ENCODE measurements at places on chromosomes 16 and 17. TPM values are rescaled to one million over a fixed set of nuclear protein-coding genes. Genes with fewer than 3 reads are reported as not detected.

- DNase-seq: peak; percentile 49
Measured at GRCh38 chr17:82838386-82839063, 1.3 kb downstream of the ZNF750 start.

Gene PNMT
- 3.9 TPM for total RNA-seq

Gene SMIM36
- total RNA-seq: not detected

DNA sequence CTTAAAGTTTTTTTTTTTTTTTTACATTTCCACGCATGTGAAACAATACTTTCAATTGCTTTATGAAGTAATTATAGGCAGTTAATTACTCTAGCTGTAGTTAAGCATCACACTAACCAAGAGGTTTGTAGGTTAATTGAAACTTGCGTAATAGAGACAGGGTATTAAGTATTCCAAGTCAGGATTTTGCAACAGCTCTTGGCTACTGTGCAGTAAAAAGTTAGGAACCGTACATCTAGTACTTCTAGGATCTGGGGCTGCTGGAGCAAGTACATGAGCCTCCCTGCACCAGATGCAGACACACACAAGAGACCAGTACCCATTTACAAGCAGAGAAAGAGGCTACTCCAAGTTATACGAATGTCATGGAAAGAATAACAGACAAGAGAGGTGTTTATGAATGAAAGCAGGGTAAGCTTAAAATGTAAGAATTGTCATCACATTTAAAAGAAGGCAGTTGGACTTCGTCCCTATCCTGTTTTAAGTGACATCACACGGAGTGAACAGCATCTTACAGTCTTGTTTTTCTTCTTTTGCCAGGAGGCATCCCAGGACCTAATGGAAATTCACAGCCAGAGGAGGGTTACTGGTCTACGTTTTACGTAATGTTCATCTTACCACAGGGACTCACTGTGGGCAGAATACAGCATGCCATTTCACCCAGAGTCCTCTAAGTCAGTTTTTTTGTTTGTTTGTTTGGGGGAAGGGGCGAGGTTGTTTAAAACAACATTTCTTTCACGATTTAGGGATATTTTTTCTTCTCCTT lies 379.6 kb upstream of the PSMD7 start:
- DNase-seq: no peak

Gene WNT3
- total RNA-seq: 1.9 TPM

Gene GJD3
- 1.0 TPM for total RNA-seq

- no peak for DNase-seq
Measured at GRCh38 chr17:13054666-13055065, 36.8 kb upstream of the ELAC2 start.

Gene GAS2L2
- 0.14 TPM for total RNA-seq

Gene PRR11
- 1.6 TPM for total RNA-seq

DNA sequence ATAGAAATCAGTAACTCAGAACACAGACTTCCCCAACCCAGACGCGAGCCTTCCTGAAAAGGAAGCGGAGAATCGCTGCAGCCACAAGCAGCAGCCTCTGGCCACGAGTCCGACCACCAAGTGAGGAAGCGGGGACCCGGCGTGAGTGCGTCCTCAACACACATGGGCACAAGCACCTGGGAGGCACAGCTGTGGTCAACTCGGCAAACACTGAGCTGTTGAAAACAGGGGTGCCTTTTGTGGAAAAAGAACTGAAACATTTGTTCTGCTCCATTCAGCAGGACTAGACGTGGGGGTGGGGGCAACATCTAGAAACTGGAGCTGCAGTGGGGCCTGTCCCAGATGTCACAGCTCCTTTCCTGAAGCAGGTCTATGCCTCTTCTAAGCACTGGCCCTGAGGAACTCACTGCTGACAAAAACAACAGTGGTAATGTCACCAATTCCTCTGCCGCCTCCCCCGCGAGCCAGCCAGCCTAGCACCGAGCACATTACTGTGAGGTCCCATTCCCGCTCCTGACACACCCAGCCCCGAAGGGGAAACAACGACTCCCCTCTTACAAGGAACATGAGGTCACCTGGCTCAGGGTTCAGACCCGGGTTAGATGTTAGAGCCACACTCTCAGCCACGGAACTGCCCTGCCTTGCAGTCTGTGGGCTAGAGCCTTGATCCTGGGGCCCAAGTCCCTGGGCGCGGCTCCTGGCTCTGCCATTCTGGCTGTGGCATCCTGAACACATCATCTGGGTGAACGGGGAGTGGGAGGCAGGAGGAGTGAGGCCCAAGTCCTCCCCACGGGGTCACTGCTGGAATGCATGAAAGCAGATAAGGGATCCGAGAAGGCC lies 29.0 kb downstream of the KDM8 start:
- DNase-seq: no peak

DNA sequence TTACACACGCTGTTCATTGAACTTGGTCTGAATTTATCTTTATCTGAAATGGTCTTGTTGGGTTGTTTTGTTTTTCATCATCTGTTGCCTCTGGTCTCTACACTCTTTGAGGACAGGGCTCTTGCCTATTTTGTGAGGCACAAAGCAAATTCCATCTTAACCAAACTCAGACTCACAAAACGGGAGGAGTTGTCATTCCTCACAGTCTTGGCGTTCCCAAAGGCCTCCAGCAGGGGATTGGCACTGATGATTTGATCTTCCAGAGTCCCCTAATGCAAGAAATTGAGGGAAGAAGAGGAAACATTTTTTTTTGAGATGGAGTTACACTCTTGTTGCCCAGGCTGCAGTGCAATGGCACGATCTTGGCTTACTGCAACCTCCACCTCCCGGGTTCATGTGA lies 8.7 kb downstream of the MYH3 start:
- no peak for DNase-seq

Gene PYDC1
- not detected for total RNA-seq

DNA sequence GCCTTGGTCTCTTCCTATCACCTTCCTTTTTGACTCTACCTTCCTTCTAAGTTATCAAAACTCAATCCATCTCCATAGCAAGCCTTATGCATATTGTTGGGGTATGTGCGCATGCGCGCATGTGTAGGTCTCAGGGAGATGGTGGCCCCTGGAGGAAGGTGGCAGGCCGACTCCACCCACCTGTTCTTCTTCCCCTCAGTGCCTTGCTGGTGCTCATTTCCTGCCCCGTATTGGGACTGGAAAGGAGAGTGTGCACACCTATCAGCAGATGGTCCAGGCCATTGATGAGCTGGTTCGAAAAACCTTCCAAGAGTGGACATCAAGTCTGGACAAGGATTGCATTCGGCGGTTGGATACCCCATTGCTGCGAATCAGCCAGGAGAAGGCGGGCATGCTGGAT lies 25.2 kb downstream of the DNAH2 start:
- DNase-seq: no peak

DNA sequence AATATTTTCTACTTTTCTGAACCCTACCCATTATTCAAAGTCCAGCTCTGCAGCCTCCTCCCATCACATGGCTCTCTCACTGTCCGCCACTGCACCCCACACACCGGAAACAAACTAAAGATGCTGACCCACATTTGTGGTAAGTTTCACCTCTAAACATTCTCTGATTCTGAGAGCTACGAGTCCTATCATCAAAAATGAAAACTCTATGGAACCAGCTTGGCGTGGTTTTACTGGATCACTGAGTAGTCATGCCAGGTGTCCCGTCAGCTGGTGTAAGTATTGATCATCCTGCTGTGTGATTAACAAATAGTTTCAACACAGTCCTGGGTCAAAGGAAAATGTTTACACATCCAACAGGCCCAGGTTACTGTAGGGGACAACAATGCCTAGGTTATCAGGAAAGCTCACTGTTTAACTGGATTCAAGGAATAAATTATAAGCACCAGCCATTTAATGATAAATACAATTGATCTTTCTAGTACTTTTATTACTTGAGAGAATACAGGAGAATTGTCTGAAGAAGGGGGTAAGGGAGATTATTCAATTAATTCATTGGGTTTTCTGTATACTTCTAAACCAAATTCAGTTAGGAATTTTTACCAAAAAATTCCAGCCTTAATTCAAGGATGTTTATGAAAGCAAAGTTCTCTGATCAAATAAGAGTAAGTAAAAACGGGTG lies 33.9 kb downstream of the CYTH1 start:
- DNase-seq: no peak

Gene CES1
- 9.4 TPM for total RNA-seq

DNA sequence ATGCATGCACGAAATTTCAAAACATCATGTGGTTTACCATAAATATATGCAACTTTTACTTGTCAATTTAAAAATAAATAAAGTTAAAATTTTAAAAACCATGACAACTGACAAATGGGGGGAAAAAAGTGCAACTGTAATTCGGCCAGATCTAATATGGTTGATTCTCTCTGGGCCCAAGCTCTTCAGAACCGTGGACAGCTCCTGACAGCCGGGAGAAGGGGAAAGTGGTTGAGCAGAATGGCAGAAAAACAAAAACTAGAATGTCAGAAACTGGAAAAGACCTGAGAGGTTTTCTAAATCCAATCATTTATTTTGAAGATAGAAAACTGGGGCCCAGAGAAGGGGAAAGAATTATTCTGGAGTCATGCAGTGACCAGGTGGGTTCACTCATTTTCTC lies 126.6 kb downstream of the TMEM132E start:
- peak; percentile 13 for DNase-seq

GRCh38 chr16:55530316-55530856 lies 21.5 kb downstream of the LPCAT2 start:
- DNase-seq: no peak

DNA sequence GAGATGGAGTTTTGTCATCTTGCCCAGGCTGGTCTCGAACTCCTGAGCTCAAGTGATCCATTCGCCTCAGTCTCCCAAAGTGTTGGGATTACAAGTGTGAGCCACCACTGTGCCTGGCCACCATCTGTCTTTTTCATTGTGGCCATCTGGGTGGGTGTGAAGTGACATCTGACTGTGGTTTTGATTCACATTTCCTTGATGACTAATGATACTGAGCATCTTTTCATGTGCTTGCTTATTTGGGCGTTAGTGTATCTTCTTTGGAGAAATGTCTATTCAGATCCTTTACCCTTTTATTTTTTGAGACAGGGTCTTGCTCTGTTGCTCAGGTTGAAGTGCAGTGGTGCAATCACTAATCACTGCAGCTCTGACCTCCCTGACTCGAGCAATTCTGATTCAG lies 53.9 kb upstream of the ERN1 start:
- DNase-seq: no peak

Gene TM4SF5
- not detected for total RNA-seq

- no peak for DNase-seq
Measured at GRCh38 chr16:81532491-81533174, 88.0 kb downstream of the CMIP start.

DNA sequence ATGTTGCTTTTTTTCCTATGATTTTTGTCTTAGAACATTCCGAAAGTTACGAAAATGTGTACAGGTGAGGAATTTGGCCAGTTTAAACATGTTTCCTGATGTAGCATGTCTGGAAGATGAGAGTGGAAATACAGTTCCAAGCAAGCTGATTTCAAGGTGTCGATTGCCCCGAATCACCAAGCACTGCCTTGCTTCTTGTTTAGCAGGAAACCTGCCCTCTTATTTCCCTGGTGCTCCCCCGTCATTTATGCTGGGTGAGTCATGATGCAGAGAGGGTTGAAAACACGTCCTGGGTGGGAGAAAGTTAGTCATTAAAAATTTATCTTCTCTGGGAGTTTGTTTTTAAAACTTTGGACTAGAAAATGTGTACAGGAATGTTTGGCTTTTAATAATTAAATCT lies 608.6 kb upstream of the EEF2KMT start:
- DNase-seq: no peak

Gene MPRIP
- total RNA-seq: 309 TPM

Gene ASGR2
- not detected for total RNA-seq

- DNase-seq: no peak
Measured at GRCh38 chr17:2414446-2415064, 13.7 kb upstream of the MNT start.

- DNase-seq: no peak
Measured at GRCh38 chr16:20846551-20846950, 40.2 kb downstream of the REXO5 start.

DNA sequence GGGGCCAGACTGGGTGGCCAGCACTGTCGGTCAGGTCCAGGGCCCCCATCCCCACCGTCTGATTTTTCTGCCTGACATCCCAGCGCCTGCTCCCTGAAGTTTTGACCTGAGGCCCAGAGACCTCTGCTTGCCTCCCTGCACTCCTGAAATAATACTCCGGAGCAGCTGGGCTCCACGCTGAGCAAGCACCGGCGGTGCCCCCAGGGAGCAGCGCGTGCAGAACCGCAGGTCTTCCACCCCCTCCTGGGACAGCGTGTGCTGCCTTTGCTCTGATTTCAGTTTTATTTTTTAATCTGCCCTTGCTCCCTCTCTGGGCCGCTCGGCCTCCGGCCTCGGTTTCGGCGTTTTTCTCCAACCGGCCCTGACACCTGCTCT lies 132.4 kb upstream of the GSE1 start:
- peak; percentile 42 for DNase-seq

- DNase-seq: no peak
Measured at GRCh38 chr17:60393840-60394723, 2.1 kb upstream of the USP32 start.

GRCh38 chr17:45091778-45092425 lies 30.8 kb downstream of the NMT1 start:
- no peak for DNase-seq

DNA sequence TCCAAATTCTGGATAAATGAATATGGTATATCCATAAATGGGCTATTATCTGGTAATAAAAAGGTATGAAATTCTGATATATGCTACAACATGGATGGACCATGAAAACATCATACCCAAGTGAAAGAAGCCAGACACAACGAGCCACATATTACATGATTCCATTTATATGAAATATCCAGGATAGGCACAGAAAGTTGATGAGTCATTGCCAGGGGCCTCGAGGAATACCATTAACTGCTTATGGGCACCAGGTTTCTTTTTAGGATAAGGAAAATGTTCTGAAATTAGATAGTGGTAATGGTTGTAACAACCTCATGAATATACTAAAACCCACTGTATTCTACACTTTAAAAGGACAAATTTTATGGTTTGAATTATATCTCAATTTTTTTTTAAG lies 123.2 kb downstream of the PITPNC1 start:
- DNase-seq: no peak

DNA sequence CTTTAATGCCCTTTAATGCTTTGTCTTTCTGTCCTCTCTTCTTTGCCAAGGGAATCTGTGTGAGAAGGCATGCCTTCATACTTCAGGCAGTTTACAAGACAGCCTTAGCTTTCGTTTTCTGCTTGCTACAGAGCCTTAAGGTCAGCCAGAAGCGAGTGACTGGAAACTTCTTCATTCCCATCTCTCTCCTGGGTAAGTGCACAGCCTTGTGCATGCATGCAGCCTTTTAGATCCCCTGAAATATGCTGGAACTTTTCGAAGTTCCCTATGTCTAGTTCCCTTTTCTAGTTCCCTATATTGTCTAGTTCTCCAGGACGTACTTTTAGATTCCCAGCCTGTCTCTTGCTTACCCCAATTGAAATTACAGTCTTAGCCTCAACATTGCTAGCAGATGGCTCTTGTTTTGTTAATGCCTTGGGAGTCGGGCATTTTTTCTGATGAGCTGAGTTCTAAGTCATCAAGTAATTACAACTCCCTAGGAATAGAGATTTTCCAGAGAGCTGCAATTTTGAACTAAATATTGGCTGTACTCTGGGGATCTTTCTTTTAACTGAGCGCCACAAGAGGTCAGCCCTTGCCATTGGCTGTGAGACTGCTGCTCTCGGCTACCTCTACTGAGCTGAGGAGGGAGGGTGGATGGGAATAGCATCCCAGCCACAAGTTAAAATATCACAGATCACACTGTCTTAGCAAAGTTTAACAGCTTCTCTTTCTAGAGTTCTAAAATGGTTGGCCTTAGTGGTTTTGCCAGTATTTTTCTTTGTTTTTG lies 22.7 kb upstream of the PPM1D start:
- no peak for DNase-seq

Gene PRAC2
- total RNA-seq: not detected

Measured in heart right ventricle (tissue), 16 donors.